Stimulated activated CD4-positive, alpha-beta T cell treated with anti-CD3 and anti-CD28 coated beads, Interleukin-15, amount 100 ng/mL, for 1 hour (primary cell): ENCODE measurements at places on chromosomes 12 and 14.

DNA sequence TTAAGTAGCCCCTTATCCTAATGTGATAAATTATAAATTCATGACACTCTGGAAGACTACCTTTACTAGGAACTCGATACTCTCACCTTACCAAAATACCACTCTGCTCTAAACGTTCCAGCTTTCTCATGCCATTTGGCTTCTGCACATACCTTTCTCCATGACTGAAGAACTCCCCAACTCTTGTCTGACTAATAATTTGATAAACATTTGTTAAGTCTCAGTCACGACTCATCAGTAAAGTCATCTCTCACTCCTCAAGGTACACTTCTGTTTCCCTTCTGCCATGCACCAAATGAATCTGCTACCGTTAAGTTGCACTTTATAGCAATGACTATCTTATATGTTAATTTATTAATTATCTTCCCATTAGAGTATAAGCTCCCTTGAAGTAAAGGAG lies 498.3 kb upstream of the NOVA1 start:
- no peak for DNase-seq

DNA sequence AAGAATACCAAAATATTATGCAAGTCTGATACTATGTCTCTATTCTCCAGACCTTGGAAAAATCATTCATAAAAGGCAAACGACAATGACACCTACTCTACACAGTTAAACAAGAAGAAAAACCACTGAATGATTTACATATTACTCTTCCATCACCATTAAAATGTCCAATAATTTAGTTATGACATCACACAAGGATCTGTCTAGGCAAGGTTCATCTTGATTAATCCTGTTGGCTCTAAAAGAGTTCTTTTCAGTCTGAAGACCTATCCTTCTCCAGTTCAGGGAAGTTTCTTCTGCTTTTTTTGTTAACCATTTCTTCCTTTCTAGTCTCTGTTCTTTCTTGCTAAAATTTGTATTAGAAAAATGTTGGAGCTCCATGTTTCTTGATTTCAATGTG lies 64.0 kb downstream of the OSBPL8 start:
- DNase-seq, result no peak

DNA sequence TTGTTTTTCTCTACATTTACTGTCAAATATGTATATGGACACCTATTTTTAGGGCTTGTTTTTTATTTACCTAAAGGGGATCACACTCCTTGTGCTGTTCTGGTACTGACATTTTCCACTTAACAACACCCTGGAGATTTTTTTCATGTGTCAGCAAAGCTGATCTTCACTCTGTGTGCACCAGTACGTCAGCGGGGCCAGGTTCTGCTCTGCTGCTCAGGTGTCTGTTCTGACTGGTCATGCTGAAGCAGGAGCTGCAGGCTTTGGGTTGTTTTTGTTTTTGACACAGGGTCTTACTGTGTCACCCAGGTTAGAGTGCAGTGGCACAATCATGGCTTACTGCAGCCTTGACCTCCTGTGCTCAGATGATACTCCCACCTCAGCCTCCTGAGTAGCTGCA lies 81.9 kb upstream of the CCND2 start:
- no peak for DNase-seq

- DNase-seq, result no peak
Observed at GRCh38 chr12:1966561-1967226, 37.6 kb downstream of the DCP1B start.

DNA sequence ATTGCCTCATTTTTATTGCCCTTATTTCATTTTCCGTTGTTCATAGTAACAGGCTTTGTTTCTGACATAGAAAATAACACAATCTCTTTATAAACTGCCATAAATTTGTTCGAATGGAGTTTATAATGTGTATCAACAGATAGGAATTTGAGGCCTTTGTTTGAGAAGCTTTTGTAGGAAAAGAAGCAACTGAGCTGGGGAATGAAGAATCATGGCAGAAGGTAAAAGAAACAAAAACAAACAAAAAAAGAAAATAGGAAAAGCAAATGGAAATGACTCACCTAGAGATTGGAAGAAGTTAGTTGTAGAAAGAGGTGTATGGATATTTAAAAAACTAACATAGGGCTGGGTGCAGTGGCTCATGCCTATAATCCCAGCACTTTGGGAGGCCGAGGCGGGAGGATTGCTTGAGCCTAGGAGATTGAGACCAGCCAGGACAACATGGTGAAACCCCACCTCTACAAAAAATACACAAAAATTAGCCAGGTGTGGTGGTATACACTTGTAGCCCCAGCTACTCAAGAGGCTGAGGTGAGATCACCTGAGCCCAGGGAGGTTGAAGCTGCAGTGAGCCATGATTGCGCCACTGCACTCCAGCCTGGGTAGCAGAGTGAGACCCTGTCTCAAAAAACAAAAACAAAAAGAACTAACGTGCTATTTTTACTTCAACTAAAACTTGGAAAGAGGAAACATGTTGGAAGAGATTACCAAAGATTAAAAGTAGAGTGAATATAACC lies 523 bp upstream of the REP15 start:
- DNase-seq, result no peak

- DNase-seq, result no peak
Observed at GRCh38 chr12:6215932-6216494, 15.8 kb downstream of the CD9 start.

DNA sequence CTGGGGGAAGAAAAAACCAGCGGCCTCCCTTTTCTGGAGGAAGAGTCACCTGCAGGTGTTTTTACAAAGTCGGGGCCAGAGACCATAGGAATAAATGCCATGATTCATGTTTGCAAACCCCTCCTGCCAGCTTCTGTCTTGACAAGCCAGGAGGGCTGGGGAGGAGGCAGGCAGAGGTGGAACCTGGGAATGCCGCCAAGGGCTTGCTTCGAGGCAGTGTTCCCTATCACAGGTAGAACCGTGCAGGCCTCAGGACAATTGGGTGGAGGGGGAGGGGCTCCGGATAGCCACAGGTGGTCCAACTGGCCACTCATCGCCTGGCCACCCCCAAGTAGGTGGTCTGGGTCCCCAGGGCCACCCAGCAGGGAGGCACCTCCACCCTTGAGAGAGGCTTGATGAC lies 14.2 kb upstream of the DLK1 start:
- DNase-seq, result no peak

GRCh38 chr14:79585845-79586244 lies 625.5 kb downstream of the DIO2 start:
- DNase-seq, result no peak

- no peak for DNase-seq
Observed at GRCh38 chr14:75022655-75023054, 19.9 kb downstream of the EIF2B2 start.

DNA sequence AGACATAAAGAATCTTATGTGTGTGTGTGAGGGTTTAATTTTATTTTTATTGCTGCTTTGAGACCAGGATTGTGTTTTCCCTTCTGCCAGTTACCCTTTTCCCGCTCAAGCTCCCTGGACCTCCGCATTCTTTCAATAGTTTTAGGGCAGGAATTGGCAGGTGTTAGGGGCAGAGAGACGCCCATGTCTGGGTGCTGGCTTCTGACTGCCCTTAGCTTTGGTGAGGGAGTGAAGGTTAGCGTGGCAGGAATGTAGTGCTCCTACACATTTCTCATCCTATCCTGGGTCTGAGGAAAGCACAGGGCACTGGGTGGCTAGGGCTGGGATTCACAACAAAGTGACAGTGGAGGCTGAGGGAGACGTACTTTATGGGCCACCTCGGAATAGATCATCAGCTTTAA lies 428.1 kb downstream of the ZFP36L1 start:
- DNase-seq, result no peak

GRCh38 chr12:111791507-111791906 lies 24.8 kb downstream of the ALDH2 start:
- DNase-seq, result no peak

GRCh38 chr12:116431677-116432300 lies 127.4 kb upstream of the MAP1LC3B2 start:
- DNase-seq, result no peak

GRCh38 chr14:83894568-83894967 lies 1635.4 kb upstream of the FLRT2 start:
- DNase-seq, result no peak

DNA sequence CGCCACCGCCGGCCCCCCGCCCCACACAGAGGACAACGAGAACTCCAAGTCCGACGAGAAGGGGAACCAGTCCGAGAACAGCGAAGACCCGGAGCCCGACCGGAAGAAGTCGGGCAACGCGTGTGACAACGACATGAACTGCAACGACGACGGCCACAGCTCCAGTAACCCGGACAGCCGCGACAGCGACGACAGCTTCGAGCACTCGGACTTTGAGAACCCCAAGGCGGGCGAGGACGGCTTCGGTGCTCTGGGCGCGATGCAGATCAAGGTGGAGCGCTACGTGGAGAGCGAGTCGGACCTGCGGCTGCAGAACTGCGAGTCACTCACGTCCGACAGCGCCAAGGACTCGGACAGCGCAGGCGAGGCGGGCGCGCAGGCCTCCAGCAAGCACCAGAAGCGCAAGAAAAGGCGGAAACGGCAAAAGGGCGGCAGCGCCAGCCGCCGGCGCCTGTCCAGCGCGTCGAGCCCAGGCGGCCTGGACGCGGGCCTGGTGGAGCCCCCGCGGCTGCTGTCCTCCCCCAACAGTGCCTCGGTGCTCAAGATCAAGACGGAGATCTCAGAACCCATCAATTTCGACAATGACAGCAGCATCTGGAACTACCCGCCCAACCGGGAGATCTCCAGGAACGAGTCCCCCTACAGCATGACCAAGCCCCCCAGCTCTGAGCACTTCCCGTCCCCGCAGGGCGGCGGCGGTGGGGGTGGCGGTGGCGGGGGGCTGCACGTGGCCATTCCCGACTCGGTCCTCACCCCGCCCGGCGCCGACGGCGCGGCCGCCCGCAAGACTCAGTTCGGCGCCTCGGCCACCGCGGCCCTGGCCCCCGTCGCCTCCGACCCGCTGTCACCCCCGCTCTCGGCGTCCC lies 150.9 kb downstream of the EGLN3 start:
- DNase-seq, result no peak

GRCh38 chr12:50558970-50559369 lies 54.2 kb downstream of the DIP2B start:
- no peak for DNase-seq

- no peak for DNase-seq
Observed at GRCh38 chr12:94427501-94428381, 31.9 kb downstream of the CEP83 start.

- DNase-seq, result no peak
Observed at GRCh38 chr12:124919521-124920352, 5.3 kb upstream of the UBC start.

GRCh38 chr12:3275171-3276041 lies 198.2 kb downstream of the TSPAN9 start:
- DNase-seq, result peak; percentile 55

DNA sequence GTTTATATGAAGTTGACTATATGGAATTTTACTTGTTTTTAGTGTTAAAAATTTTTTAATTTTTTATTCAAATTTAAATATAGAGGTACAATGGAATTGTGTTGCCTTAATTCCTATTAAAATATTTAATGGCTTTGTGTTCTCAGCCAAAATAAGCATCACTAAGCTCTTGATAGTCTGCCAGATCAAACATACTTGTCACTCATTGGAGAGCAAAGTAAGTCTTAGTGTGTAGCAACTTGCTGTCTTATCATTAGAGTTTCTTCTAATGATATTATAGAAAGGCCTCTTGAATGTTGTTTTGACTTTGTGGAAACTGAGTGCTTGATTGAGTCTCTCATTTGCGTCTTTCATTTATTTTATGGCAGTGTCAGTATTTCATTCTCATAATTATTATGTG lies 10.7 kb downstream of the SFSWAP start:
- DNase-seq, result no peak

GRCh38 chr12:132349501-132350131 lies 20.2 kb upstream of the GALNT9 start:
- no peak for DNase-seq

DNA sequence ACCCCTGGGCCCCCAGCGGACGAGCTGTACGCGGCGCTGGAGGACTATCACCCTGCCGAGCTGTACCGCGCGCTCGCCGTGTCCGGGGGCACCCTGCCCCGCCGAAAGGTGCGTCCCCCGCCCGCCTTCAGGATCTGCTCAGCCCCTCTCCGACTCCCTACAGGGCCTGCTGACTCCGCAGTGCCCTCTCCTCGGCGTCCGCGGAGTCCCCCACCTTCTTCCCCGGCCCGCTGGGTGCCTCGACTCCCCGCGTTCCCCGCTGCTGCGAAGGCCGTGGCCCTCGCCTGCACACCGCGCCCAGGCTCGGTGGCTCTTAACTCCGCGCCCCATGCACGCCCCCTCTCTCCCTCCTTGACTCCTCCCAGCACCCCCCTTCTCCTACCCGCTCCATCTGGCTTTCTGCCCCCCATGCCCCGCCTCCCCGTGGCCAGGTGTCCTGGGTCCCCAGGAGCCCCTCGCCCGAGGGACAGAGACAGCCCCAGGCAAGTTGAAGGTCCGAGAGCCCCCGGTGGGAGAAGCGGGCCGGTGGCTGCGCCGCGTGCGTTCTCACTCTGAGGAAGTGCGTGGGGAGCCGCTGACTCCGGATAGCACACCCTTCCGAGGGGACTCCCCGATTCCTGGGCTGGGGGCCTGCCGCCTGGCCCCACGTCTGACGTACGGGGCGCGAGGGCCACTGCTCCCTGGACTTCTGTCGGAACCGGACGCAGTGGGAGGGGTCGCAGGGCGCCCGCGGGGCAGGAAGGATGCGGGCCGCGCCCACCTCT lies 594 bp downstream of the TAMALIN start:
- DNase-seq, result no peak

GRCh38 chr12:121775501-121775900 lies 18.0 kb downstream of the RHOF start:
- DNase-seq, result no peak

GRCh38 chr12:104275689-104276088 lies 27.9 kb upstream of the EID3 start:
- DNase-seq, result no peak

DNA sequence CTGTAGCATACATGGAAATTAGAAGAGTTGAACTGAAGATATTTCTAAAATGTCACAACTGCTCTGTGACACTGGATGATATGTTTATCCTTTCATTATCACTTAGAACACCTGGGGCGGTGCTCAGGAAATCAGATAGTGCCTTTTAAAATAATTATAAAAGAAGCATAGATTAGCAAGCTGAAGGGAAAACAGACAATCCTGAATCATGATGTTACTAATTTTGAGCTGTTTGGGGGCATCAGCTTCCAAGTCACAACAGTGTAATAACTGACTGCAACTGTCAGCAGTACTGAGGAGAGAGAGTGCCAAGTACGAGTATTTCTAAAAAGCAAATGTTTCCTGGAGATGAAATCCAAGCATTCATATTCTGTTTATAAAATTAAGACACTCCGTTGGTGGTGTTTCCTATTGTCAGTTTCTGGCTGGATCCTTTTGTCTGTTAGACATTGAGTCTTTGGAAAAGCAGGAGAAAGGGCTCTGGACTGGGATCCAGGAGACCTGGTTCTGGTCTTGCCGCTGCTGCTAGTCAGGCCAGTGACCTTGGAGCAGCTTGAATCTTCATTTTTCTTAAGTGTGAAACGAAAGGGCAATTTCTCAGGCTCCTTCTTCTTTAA lies 380.1 kb downstream of the EGLN3 start:
- DNase-seq, result no peak
